ENCODE measurements at places on chromosomes 7 and 10.

GRCh38 chr10:112510384-112510783 lies 63.4 kb downstream of the VTI1A start:
- no peak for DNase-seq

DNA sequence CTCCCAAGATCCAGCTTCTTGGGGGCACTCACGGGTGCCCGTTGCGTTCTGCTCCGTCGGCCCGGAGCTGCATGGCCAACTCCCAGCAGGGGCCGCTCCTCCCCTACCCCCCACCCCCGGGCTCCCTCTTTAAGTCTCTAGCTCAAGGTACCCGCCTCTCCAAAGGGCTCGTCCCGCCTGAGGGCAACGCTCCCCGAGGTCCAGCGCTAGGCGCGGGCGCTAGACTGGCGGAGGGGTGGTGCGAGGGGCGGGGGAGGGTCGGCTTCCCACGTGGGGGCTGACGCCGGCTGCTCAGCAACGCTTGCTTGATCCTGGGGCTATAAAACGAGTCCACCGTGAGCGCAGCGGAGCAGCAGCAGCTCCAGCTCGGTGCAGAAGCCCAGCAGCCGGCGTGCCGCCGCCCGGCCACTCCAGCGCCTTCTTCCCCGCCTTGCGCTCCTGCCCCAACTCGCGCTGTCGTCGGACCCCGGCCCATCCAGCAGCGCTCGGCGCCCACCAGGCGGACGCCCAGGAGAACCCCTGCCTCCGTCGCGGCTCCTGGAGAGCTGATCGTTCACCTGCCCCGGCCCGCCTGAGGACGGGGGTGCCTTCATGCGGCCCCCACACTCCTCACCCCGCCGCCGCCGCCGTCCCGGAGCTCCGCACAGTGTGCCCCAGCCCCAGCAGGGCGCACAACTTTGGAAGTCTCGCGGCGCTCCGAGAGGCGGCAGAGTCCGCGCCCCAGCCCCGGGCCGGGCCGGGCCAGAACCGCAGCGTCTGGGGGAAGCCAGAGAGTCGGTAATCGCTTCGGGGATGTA lies at the start of gene ADRA2A:
Gene ADRA2A, plus strand, starts transcription at position 348 of the 797 bp plus-strand sequence. CDS start 968 bp downstream, outside the sequence.
- no peak for DNase-seq

DNA sequence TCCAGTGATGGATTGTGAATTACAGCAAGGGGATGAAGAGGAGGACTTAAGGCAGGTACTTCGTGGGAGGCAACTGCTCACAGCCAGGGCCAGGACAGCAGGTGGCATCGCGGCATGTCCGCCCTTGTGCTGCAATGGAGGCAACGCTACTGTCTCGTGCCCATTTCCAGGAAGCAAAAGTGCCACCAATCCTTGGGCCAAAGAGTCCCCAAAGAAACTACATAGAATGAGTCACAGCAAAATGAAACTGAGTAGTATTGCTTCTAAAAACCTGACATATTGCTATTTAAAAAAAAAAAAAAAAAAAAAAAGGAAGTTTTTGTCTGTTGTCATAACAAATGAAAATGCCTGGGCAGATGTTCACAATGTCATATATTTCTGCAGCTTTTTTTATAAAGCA lies 46.6 kb downstream of the RSU1 start:
- DNase-seq = no peak

DNA sequence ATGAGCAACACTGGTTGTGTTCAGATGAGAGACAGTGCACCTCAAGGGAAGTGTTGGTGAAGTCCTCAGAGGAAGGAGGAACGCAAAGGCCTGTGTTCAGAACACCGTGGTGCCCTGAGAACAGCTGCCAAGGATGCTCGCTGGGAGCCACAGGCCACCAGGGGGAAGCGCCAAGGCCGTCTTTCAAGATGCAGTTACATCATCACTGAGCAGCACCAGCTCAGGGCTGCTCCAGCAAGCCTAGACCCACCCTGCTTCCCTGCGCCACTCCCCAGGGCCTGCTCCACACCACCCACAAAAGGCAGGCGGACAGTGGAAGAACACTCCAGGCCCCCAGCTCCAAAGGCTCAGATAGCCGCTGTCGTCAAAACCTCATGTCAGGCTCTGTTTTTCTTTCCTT lies 378.8 kb downstream of the DPP6 start:
- no peak for DNase-seq

GRCh38 chr7:117875566-117875965 lies 2.3 kb upstream of the CTTNBP2 start:
- DNase-seq = no peak

DNA sequence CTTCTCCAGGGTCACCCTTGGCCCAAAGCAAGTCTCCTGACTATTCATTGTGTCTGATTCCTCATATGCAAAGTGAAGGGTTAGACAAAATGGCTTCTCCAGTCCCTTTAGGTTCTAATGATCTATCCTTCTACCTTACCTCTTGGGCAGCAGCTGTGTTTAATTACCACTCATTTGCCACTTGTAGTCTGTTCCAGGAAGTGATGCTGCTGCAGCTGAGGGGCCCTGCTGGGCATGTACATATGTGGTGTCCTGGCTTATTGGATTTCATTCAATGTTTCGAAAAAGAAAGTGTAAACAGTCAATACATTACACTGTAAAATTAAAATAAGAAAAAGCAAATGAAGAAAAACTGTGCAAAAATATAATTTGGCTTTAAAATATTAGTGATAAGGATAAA lies 36.6 kb downstream of the SCIN start:
- DNase-seq = no peak

DNA sequence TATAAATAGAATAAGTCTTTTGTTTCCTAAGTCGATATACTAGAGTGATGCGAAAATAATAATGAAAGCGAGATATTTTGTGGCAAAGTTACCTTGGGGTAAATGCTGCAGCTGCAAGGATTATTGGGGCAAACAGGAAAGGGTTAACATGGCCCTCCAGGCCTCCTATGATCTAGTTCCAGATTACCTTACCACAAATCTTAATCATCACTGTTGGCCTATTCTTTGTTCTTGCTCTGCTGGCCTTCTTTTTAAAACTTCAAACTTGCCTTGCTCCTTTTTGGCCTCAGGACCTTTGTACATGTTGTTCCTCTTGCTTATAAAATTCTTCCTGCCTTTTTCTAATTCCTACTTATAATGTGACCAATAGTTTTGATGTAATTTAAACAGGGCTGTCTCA lies 81.5 kb downstream of the SEMA3C start:
- DNase-seq = no peak

GRCh38 chr10:96285331-96285752 lies 14.0 kb upstream of the BLNK start:
- DNase-seq = no peak

DNA sequence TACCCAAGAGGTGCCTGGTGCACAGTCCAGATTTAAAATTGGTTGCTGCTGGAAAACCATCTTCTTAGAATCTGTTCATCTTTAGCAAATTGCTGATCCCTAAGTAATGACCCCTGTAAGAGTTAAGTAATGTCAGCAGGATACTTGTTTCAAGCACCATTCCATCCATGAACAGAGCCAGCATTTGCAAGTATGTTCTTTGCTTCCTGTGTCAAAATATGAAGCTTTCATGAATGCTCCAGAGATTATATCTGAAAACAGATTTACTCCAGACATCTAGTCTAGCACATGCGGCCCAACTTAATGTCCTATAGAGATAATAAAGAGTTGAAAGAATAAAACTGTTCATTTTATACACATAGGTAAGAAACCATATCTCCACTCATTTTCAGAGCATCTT lies 98.7 kb upstream of the ZNF438 start:
- DNase-seq = no peak

DNA sequence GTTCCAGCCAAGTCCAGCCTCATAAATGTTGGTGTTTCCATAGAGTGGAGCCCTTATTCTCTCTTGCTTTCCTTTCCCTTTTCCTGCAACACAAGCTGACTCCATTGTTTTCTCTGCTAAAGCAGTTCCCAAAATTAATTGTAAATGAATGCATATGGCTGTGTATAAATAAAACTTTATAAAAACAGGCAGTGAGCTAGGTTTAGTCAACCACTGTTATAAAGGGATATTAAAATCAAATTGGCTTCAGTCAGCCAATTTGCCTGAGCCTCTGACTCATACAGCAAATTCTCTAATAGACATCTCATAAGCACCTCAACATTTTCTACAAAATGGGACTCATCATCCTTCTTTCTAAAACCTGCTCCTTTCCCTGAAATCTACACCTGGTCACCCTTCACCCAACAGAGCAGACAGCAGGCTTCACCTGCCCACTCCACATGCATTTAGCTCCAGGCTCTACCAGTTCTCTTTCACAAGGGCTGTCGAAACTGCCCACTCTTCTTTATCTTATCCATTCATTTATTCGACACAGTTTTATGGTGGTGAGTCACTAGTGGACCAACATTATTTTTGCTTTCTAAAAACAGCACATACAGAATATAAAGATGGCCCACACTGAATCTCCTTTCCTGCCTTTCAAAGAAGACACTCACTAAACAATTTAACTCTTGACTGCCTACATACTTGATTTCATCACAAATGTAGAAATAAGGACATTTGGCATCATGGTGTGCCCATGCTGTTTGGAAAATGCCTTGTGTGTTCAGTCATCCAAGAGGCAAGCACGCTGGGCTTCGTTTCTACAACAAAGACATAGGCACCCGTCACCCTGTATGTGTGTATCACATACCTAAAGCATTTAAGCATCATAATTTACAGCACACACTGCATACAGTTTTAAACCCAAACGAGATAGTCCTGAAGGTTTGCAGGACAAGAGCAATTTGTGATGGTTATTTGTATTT lies 74.6 kb upstream of the C7orf33 start:
- no peak for DNase-seq

All from stimulated activated CD4-positive, alpha-beta T cell treated with anti-CD3 and anti-CD28 coated beads, Interleukin-15, amount 100 ng/mL, for 1 hour (primary cell).